ENCODE measurements at places on chromosomes 16 and 17. TPM values are rescaled to one million over a fixed set of nuclear protein-coding genes. Genes with fewer than 3 reads are reported as not detected.
A peak's percentile ranks its signal among the peaks of the same experiment; 100 is the strongest.

- DNase-seq, result no peak
Measured at GRCh38 chr17:33642002-33642401, 348.9 kb upstream of the ASIC2 start.

DNA sequence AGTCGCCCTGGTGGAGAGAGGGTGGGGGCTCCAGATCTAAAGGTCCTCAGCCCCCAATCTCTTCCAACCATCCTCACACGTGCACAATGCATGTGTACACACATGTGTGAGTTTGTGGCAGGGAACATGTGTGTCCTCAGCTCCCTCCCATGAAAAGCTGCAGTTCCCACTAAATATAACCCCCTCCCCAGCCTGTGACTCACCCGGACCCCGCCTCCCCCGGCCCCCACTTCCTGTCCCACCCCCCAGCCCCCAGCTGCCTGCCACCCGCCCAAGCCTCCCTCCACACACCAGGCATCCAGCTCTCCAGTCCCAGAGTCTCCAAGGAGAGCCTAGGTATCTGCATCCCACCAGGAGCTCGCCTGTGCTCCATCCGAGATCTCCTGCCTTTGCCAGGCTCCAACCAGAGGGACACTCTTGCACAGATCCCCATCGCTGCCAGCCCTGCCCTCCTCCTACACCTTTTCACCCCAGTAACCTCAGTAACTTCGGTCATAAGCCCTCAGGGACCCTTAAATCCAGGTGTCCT, 3.9 kb downstream of the DLG4 start:
- no peak for DNase-seq

GRCh38 chr16:29899516-29900101, at the start of gene SEZ6L2:
Gene SEZ6L2, minus strand, starts transcription at chr16:29899550. Its CDS starts 531 bp downstream, at chr16:29899019.
- DNase-seq, result peak; percentile 88

- DNase-seq, result peak; percentile 91
Measured at GRCh38 chr17:50331085-50331791, 14.7 kb upstream of the XYLT2 start.

DNA sequence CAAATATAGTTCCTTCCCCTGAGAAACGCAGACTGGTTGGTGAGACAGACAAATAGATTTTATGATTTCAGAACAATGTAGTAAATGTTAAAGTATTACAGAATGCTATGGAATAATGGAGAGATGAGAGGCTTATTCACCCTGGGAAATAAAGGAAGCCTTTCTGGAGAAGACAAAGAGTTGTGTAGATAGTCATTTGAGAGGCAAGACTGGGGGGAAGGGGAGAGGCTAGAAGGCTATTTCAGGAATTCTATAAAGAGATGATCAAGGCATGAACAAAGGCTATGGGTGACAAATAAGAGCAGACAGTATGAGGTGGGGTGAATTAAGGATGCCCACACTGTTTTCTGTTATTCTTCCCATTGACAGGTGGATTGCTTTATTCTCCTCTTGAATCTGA, 211.4 kb downstream of the GRIN2A start:
- DNase-seq, result no peak

DNA sequence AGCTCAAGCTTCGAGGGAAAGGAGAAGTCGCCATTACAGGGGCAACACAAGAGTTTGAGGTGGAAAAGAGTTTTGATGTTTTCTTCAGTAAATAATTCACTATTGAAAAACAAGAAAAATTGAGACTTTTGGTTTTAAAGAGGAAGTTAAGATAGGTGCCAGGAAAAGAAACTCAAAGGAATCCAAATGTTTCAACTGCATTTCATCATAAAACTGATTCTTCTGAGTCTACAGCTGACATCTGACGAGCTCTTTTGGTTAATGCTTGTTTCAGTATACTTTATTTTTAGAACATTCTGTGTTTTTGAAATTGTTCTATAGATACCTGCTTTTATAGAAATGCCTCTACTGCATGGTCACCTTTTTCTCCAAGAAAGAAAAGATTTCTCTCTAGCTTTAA, 54.0 kb downstream of the ERN1 start:
- DNase-seq, result no peak

GRCh38 chr17:55546991-55547664, 35.9 kb upstream of the SMIM36 start:
- no peak for DNase-seq

CCL17 gene
- not detected for total RNA-seq

SLC5A10 gene
- total RNA-seq, result 0.13 TPM

TBC1D3H gene
- not detected for total RNA-seq

ACE gene
- total RNA-seq, result not detected
